ENCODE measurements at places on chromosomes 5 and 9. TPM values are rescaled to one million over a fixed set of nuclear protein-coding genes. Genes with fewer than 3 reads are reported as not detected.

The EGR1 gene
- total RNA-seq: 2.1 TPM

The OLFML2A gene
- 2.1 TPM for total RNA-seq

The PLPPR1 gene
- not detected for total RNA-seq

The PCDHA4 gene
- total RNA-seq: 0.89 TPM

The PCDHGB1 gene
- 3.3 TPM for total RNA-seq

The IFNK gene
- total RNA-seq: not detected
